Stimulated activated CD4-positive, alpha-beta T cell treated with anti-CD3 and anti-CD28 coated beads, Interleukin-12 subunit alpha, Interleukin-12 subunit beta, amount 100 ng/mL, for 24 hours (primary cell): ENCODE measurements at places on chromosomes 16 and 17.

GRCh38 chr17:5203908-5204294 is 12.2 kb upstream of the ZNF594 start:
- no peak for DNase-seq

- DNase-seq, result no peak
These were observed 2.1 kb downstream of the MC1R start for GRCh38 chr16:89920723-89921122.

GRCh38 chr17:79984877-79985276 is 50.8 kb downstream of the TBC1D16 start:
- no peak for DNase-seq

- no peak for DNase-seq
These were observed 6.5 kb downstream of the TM4SF5 start for GRCh38 chr17:4777969-4778760.

DNA sequence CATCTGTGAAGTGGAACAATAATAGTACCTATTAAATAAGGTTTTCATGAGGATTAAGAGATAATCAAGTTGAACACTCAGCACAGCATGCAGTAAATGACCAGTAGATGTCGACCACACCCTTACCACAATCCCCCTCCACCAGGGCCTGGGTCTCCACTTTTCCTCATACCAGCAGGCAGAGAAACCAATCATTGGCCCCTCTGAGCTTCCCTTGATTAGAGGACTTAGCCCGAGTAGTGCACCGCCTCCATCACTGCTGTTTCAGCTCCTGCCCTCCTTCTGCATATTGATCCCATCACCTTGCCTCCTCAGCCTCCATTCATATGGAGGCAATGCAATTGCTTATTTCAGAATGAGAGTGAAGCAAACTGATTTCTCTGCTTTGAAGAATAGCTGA is 96.5 kb upstream of the CDH11 start:
- DNase-seq, result no peak

- DNase-seq, result no peak
These were observed 10.8 kb downstream of the CASKIN2 start for GRCh38 chr17:75504347-75505151.

DNA sequence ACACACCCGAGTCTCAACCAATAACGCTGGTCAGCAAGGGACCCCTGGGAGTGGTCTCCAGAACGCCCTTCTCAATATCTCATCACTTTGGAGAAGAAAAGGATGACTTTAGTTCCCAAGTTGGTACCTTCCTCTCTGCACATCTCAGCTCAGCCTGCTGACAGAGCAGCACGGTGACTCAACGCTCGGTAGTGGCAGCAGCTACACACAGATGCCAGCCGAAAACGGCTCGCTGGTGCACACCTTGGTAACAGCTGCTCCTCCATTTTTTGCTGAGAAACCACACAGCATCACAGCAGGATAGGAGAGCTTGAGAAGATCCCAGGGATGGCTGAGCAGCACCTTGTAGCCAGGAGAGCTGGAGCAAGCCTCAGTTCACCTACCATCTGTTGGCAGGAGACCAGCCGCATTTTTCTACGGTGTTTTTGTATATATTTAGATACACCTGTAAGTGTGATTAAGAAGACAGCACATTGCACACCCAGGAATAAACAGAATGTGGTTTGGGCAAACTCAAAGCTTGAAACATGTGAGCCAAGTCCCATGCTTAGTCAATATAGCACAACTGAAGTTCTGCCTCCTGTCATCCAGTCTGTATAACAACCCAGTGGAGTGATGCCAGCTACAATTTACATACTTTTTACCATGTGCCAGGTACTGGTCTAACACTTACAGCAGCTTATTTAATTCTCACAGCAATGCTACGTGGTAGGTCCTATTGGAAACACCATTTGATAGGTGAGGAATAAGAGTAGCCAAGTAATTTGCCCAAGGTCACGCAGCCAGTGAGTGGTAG is 83.8 kb upstream of the ERCC4 start:
- no peak for DNase-seq

- no peak for DNase-seq
These were observed 410.7 kb downstream of the TMEM114 start for GRCh38 chr16:8179615-8180014.

- DNase-seq, result no peak
These were observed 788 bp upstream of the PRCD start for GRCh38 chr17:76538941-76539570.

DNA sequence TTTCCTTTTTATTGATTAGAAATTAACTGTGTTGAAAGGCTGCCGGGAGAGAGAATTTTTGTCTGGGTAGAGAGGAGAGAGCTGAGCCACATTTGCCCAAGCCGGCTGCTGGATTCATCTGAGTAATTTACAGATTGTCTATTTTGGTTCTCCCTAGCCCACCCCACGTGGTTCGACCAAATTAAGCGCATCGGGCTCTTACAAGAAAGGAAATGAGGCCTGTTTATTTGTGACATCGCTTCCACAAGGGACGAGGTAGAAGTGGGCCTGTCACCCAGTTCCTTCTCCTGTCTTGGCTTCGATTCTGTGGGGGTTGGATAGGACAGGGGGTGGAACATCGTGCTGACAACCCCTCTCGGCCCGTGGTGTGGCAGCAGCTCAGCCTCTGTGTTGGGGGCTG is 42.9 kb downstream of the SYT17 start:
- DNase-seq, result no peak

- peak; percentile 16 for DNase-seq
These were observed 45.0 kb downstream of the TEX2 start for GRCh38 chr17:64218066-64218465.

DNA sequence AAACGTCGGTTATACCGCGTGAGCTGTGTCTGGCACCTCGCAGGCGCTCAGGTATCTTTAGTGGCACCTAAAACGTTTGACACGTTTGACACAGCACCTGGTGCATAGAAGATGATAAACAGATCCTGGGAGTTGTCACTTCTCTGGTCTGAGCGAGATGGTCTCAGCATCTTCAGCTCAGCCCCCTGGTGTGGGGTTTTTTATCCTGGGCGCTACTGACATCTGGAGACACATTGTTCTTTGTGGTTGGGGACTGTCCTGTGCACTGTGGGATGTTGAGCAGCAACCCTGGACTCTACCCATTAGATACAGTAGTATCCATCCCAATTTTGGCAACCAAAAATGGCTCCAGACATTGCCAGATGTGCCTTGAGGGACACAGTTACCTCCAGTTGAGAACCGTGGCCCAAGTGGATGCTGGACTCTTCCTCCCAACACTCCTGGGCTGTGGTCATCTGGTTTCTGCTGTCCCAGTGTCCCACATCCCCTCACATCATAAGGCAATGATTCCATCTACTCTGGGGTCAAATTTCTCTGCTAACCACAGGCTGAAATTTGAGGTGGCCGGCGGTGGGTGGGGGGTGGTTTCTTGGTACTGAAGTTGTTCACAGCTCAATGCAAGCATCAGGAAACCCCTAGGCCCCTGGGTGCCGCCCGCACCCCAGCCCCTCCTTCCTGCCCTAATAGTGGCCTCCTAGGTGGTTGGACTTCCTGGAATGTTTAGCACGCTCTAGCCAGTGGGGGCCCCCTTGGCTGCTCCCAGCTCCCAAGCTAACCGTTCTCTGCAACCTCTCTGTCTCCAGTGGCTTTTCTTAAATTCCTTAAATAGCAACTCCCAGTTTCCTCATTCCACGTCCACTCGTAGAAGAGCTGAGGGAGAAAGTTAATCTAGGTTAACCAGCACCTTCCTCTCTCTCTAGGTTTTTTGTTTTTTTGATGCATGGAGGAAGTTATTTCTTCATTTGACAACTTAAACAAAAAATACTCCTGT is 124.8 kb downstream of the ABCC1 start:
- no peak for DNase-seq

DNA sequence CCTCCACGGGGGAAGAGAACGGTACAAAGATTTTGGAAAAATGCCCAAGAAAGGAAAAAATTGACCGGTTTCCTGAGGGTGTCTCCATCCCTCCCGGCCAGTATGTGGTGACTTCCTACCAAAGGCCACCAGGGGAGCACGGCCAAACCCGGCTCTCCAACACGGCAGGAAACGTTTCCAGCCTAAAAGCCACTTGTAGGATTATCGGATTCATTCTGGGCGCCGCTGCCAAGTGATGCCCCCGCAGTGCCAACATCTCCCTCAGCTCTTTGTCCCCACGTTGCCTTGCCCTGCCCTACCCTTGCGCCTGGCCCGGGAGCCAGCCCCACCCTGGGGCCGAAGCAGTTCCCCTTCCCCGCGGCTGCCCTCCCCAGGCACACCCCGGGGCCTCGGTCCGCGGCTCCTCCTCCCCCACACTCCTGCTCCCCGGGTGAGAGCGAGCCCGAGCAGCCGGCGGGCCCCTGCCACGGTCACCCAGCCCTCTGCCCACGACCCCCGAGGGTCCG is 688 bp downstream of the CRK start:
- peak; percentile 35 for DNase-seq

- DNase-seq, result no peak
These were observed 4.4 kb downstream of the SNX20 start for GRCh38 chr16:50676684-50677225.

- no peak for DNase-seq
These were observed 9.2 kb upstream of the MRPL58 start for GRCh38 chr17:75003070-75003956.

- no peak for DNase-seq
These were observed 135.7 kb upstream of the XYLT1 start for GRCh38 chr16:17606460-17606859.

DNA sequence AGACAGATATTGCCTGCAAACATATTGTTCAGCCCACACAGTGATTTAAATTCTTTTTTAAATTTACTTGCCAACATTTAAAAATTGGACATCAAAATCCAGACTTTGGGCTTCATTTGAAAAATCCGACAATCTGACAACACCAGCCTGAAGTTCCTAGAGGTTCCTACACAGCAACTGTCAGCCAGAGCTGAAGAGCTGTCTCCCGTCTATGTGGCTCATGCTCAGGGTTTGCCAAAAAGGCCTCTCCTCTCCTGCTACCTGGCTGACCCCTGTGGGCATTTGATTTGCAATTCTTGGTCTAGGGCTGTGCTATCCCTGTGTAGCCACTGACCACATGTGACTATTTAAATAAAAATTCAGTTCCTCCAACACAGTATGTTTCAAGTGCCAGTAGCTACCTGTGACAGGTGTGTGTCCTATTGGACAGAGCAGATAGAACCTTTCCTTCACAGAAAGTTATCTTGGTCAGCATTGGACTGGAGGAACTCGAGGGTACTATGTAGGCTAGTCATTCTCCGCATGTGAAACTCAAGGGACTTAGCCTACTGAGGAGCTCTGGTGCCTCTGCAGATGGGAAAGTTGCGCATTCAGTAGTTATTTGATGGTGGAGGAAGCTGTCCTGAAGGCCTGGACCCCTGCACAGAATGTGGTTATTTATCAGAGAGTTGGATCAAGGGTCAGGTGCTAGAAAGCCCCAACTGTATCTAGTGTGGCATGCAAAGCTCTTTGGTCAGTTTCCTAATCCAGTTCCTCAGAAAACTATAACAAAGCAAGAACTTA is 2.7 kb downstream of the LYRM1 start:
- no peak for DNase-seq

- no peak for DNase-seq
These were observed 2.0 kb upstream of the ORAI3 start for GRCh38 chr16:30946671-30947540.

DNA sequence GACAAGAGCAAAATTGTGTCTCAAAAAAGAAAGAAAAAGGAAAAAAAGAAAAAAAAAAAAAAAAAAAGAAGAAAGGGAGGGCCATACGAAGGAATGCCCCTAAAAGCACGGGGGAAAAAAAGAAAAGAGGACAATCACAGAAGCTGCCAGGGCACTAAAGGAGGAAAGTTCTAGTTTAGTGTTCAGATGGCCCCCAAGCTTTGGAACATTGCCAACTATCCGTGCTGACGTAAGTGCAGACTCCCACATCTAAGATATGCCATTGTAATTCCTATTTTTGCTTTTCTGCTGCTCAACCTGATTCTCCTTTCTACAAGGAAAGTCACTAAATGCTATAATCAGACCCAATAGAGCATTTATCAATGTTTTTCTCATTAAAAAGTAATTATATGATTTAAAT is 842.1 kb downstream of the KCNJ2 start:
- DNase-seq, result no peak

GRCh38 chr16:57574646-57575467 is 32.4 kb downstream of the ADGRG5 start:
- DNase-seq, result no peak

- no peak for DNase-seq
These were observed 192.3 kb upstream of the FOXF1 start for GRCh38 chr16:86317813-86318650.

GRCh38 chr17:71033336-71033735 is 864.0 kb downstream of the KCNJ2 start:
- DNase-seq, result no peak

DNA sequence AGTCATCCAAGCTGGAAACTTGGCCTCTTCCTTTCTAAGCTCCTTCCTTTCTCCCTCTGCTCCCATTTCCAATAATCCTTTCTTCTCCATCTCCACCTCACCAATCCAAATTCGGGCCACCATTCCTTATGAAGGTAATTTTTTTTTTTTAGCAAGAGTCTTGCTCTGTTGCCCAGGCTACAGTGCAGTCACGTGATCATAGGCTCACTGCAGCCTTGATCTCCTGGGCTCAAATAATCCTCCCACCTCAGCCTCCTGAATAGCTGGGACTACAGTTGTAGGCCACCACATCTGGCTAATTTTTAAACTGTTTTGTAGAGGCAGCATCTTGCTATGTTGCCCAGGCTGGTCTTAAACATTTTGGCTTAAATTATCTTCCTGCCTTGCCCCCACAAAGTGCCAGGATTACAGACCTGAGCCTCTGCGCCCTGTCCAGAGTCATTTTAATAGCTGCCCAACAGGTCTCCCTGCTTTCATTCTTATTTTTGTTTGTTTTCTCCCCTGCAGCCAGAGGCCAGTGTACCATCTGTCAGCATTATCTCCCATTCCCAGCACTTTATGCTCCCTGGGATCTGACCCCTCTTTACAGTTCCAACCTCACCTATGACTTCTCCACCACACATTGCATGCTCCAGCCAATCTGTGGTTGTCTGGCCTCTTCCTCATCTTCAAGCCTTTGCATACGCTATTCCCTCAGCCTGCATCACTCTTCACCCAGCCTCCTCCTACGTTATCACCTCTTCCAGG is 2.3 kb upstream of the GP2 start:
- no peak for DNase-seq

- DNase-seq, result no peak
These were observed 860 bp upstream of the DCAF7 start for GRCh38 chr17:63549289-63549945.

DNA sequence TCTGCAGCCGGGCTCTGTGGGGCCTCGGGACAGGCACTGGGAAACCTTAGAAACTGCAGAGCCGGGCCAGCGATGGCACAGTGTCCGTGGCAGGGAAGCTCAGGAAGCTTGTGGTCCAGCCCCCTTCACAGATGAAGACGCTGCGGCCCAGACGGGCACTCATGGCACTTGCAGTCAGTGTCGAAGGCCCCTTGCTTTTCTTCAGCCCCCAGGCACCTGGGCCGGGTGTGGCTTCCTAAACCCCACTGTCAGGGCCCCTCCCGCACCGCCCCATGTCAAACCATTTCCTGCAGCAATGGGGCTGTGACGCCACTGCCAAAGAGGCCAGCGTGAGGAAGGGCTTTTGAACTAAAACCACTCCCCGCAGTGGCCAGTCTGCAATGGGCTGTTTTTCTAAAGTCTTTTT is 164.0 kb downstream of the LAT start:
- DNase-seq, result peak; percentile 38

GRCh38 chr17:60640503-60640902 is 37.1 kb upstream of the BCAS3 start:
- DNase-seq, result no peak

DNA sequence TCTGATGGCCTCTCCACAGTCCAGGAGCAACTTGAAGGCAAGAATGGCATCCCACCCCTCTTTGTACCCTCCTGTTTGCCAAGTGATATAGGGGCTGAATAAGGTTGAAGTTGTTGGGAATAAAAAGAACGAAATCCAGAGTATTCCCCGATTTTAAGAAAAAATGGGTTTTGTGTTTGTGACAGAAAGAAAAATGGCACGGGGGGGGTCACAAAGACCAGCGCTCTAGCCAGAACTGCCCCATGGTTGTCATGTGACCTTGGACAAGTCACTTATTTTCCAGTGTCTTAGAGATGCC is 1.7 kb upstream of the HEXIM1 start:
- DNase-seq, result no peak
